Urinary bladder (tissue), 4 donors: ENCODE measurements at places on chromosomes 12 and 14. TPM values are rescaled to one million over a fixed set of nuclear protein-coding genes. Genes with fewer than 3 reads are reported as not detected.

- no peak for DNase-seq
Measured at GRCh38 chr12:124667506-124668326, 100.3 kb upstream of the NCOR2 start.

GRCh38 chr12:42469355-42470175 is 120.0 kb downstream of the PRICKLE1 start:
- DNase-seq: no peak

GRCh38 chr14:61891810-61892209 is 129.6 kb downstream of the SNAPC1 start:
- DNase-seq: no peak

- DNase-seq: no peak
Measured at GRCh38 chr14:102754370-102755262, 22.6 kb upstream of the TRAF3 start.

- DNase-seq: no peak
Measured at GRCh38 chr12:22283006-22283506, 51.5 kb downstream of the ST8SIA1 start.

DNA sequence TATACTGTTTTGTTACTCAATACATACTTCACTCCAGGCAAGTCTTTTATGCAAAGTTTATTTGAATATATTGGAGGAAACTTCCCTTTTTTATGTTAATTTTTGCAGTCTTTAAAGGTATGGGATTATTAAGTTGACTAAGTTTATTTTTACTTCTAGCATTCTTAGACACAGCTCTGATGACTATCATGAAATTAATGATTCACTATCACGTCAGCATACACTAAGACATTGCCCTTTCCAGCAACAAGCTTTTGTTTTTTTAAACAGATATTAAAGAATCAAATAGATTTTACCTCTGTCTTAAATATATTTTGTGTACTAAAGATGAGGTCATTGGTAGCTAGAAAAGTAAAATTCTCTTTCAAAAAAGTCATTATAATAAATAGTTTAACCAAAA is 52.1 kb downstream of the DERA start:
- no peak for DNase-seq

DNA sequence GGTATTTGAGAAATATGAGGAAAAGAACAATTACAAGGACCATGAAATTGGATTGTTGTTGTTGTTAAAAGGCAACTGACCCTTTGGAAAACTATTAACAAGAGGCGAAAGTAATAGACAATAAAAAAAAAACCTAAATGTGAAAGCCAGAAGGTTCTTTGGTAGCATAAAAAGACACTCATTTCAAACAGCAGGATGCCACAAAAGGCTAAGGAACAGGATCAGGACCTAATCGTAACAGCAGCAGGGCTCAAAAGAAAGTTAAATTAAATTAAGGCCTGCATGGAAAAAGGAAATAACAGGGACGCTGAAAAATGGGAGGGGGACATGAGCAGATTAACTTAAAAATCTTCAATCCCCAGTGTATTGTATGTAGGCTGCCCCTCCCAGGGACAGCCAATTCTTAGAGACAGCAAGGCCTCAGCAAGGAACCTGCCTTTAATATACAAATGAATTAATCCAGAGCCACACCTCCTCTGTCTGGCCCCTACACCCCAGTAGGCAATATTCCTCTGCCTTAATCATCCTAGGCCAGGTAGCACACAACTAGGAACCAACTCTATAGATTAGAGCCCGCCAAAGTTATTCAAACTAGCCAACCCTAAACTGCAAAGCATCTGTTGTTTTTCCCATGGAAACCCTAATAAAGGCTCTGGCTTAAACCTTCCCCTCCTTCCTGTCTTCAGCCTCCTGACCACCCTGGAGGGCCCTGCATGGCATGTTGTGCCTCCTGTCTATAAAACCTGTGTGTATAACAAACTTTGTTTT is 28.4 kb upstream of the AP4S1 start:
- no peak for DNase-seq

DNA sequence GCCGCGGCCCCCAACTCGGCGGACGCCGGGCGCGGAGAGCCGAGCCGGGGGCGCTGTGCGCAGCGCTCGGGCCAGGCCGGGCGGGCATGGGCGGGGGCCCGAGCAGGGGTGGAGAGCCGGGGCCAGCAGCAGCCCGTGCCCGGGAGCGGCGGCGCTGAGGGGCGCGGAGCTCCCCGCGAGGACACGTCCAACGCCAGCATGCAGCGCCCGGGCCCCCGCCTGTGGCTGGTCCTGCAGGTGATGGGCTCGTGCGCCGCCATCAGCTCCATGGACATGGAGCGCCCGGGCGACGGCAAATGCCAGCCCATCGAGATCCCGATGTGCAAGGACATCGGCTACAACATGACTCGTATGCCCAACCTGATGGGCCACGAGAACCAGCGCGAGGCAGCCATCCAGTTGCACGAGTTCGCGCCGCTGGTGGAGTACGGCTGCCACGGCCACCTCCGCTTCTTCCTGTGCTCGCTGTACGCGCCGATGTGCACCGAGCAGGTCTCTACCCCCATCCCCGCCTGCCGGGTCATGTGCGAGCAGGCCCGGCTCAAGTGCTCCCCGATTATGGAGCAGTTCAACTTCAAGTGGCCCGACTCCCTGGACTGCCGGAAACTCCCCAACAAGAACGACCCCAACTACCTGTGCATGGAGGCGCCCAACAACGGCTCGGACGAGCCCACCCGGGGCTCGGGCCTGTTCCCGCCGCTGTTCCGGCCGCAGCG is 639 bp downstream of the FZD10 start:
- DNase-seq: no peak

- DNase-seq: no peak
Measured at GRCh38 chr14:22388669-22389595, 200.1 kb downstream of the DAD1 start.

DNA sequence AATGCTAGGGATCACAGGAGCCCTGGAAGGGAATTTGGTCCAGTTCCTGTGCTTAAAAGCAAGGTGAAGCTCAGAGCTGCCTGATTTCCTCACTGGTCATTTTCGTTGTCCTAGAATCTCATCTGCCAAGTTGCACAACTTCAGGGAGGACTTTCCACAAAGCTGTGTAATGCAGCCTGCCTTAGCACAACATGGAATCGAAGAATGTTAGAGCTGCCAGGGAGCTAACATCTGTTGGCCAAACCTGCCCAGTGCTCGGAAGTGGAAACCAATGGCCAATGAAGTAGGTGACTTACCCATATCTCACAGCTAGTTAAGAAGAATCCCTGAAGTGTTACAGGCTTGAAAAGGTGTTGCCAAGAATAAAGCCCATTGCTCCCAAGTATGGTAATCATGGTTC is 79.9 kb upstream of the SSTR1 start:
- DNase-seq: no peak

- DNase-seq: no peak
Measured at GRCh38 chr14:99190696-99191394, 81.2 kb downstream of the BCL11B start.

DNA sequence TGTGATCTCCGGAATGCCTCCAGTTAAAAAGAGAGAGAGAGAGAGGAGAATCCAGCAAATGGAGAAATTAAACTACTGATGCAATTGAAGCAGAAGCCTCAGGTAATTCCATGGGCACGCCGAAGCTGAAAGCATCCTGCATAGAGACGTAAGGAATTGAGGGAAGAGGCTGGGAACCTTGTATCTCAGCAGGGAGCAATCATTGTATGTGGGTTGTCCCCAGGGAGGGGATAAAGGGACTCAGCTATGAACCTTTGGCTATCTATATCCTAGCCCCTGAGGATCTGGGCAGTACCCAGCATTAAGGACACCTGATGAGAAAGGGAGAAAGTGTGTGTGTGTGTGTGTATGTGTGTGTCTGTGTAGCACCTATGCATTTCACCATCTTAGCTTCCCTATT is 95.8 kb upstream of the ATXN7L3B start:
- no peak for DNase-seq

GRCh38 chr12:103588680-103589079 is 1.6 kb downstream of the STAB2 start:
- no peak for DNase-seq

DNA sequence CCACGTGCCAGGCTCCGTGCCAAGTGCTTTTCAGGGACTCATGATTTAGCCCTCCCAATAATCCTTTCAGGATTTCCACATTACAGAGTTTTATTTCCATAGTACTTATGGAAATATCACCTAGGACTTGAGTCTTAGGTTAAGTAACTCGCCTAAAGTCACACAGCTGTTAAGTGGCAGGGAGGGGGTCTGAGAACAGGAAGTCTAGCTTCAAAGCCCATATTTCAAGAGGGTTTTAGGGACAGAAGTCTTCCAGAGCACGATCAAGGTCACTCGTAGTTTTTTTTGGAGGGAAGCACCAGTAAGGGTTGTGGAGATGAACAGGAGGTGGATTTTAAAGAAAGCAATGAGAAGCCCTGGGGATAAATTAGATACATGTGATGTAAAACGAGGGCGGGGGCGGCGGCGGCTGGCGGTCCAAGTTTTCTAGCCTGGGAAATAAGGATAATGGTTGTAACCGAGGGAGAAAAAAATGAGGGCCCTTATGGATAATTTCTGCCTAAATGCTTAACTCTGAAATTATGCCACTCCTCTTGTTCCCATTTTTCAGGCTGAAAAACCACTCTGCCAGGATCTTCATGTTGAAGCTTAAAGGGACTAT is 192.6 kb upstream of the FOXN3 start:
- no peak for DNase-seq

DNA sequence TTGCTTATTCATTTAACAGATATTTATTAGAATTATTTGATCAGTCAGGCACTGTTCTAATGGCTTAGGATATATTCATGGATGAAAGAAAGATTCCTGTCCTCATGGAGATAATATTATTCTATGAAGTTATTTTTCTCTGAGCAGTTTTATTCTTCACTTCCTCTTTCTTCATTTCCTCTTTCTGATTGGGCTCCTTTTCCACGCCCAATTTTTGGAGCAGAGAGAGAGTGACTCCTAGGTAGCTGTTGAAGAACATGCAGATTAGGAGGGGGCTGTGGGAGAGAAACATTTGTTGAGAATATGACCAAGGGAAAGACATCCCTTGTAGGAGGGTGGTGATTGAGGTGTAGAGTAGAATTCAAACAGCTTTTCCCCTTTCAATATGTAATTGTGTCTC is 6.0 kb upstream of the YARS2 start:
- DNase-seq: no peak

DNA sequence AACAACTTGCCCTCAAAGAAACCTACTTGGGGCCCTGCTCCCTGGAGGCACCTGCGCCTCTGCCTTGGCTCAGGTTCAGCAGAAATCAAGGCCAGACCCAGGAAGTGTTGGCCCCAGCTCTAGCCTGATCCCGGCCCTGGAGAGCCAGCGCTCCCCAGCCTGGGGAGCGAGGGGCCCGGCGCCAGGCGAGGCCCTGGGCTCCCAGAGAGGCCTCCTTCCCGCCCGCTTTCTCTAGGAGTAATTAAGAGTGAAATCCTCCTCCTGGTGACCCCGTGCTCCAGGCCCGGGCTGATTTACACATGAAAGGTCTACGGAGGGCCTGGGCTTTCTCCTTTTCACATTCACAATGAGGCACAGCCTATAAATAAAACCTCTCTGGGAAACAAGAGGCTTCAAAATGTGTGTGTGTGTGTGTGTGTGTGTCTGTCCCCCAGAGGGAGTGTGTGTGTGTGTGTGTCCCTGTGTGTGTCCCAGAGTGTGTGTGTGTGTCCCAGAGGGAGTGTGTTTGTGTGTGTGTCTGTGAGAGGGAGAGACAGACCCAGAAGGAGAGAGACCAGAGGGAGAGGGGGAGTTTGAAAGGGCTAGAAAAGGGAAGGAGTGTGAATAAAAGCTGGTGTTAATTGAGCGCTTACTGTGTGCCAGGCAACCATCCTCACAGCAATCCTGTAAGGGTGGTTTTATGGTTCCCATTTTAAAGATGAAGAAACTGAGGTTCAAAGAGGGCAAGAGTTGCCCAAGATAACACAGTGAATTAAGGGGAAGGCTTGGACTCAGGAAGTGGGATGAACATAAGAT is 23.8 kb upstream of the COX6A1 start:
- DNase-seq: no peak

DNA sequence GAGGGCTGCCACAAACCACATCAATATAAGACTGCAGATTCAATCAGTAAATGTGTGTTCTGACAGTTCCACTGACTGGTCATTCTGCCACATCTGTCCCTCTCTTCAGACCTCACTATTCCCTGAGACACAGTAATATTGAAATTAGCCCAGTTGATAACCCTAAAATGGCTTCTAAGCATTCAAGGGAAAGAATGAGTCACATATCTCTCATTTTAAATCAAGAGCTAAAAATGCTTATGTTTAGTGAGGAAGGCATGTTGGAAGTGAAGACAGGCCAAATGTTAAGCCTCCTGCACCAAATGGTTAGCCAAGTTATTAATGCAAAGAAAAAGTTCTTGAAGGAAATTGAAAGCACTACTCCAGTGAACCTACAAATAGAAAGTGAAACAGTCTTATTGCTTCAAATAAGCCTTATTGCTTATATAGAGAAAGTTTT is 24.5 kb upstream of the KIF21A start:
- no peak for DNase-seq

- no peak for DNase-seq
Measured at GRCh38 chr12:84596266-84596665, 316.3 kb downstream of the SLC6A15 start.

DNA sequence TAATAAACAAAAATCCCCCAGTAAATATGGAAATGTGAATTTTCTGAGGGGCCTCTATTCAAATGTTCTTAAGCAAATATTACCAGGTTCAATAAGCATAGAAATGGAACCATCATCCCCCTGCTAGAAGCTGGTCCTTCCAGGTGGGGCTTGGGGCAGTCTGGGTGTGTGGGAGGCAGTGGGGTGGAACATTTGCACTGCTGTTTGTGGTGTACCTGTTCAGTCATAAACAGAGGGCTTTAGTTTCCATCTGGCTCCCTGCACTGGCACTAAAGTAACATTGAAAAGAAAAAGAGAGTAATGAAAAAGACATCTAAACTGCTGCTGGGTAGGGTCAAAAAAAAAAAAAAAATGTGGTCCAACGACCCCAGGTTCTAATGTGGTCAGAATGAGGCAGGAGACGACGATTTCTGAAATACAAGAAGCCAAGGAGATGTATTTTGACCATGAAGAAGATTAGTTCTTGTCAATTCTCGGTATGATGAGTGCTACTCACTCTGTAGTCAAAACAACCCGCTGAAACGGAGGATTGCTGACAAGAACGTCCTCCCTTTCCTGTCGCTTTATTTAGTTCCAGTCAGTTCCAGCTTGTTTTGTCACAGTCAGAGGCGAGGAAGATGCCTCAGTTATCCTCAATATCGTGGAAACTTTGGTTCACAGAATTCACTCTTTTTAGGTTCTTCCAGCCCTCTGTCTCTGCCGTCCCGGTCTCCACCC is 44.2 kb upstream of the MANSC4 start:
- no peak for DNase-seq

- DNase-seq: no peak
Measured at GRCh38 chr14:70788898-70789297, 20.4 kb downstream of the MAP3K9 start.

Gene KRT73
- total RNA-seq: 0.11 TPM

Gene RFX4
- total RNA-seq: not detected

Gene PARPBP
- 21.4 TPM for total RNA-seq

Gene TCL1B
- total RNA-seq: not detected

Gene SYT1
- 13.8 TPM for total RNA-seq

Gene LRP1
- 146 TPM for total RNA-seq

Gene GRIP1
- total RNA-seq: 9.8 TPM

Gene TAS2R13
- total RNA-seq: 14.3 TPM

Gene CDC42BPB
- total RNA-seq: 74.4 TPM

Gene ZFHX2
- total RNA-seq: 0.32 TPM

Gene RNASE1
- total RNA-seq: 139 TPM

Gene ESPL1
- total RNA-seq: 4.5 TPM

Gene NFE2
- total RNA-seq: 0.63 TPM
